CD4-positive, alpha-beta T cell treated with Interleukin-4 for 4 hours (primary cell): ENCODE measurements at places on chromosomes 1 and 21.

DNA sequence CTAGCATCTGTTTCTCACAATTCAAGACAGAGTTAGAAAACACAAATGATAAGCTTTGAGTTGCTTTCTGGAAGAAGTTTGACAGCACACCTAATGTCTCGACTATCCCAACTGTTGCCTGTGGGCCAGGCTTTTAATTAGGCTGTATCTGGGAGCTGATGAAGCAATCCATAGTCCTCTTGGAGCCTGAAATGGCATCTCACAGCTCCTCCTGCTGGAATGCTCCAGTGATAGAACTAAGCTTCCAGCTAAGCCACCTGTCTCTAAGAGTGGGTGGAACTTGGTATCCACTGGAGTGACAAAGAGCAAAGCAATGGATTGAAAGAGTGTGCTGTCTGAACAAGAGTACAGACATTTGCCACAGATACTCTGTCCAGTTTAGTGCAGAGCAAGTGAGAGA is 605.3 kb upstream of the NR5A2 start:
- DNase-seq, result no peak

- no peak for DNase-seq
Observed at GRCh38 chr1:10495952-10496351, 21.2 kb downstream of the PEX14 start.

GRCh38 chr1:80847904-80848303 is 952.8 kb upstream of the ADGRL2 start:
- no peak for DNase-seq

DNA sequence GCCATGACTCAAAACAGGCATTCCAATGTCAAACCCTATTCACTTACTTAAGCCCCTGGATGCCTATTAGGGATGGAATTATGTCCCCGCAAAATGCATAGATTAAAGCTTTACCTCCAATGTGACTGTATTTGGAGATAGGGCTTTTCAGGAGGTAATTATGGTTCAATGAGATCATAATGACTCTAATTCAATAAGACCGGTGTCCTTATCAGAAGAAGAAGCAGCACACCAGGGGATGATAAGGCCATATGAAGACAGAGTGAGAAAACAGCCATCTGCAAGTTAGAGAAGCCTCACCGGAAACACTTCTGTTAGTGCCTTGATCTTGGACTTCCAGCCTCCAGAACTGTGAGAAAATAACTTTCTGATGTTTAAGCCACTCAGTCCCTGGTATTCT is 1131.8 kb upstream of the TMPRSS15 start:
- no peak for DNase-seq

- peak; percentile 38 for DNase-seq
Observed at GRCh38 chr1:112904071-112904830, 51.7 kb downstream of the SLC16A1 start.

DNA sequence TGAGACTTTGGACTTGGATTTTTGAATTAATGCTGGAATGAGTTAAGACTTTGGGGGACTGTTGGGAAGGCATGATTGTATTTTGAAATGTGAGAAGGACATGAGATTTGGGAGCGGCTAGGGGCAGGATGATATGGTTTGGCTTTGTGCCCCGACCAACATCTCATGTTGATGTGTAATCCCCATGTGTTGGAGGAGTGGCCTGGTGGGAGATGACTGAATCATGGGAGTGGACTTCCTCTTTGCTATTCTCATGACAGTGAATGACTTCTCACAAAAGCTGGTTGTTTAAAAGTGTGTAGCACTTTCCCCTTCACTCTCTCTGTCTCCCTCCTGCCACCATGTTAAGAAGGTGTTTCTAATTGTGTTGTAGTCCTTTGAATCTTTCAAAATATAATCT is 9.3 kb upstream of the PHGDH start:
- no peak for DNase-seq

DNA sequence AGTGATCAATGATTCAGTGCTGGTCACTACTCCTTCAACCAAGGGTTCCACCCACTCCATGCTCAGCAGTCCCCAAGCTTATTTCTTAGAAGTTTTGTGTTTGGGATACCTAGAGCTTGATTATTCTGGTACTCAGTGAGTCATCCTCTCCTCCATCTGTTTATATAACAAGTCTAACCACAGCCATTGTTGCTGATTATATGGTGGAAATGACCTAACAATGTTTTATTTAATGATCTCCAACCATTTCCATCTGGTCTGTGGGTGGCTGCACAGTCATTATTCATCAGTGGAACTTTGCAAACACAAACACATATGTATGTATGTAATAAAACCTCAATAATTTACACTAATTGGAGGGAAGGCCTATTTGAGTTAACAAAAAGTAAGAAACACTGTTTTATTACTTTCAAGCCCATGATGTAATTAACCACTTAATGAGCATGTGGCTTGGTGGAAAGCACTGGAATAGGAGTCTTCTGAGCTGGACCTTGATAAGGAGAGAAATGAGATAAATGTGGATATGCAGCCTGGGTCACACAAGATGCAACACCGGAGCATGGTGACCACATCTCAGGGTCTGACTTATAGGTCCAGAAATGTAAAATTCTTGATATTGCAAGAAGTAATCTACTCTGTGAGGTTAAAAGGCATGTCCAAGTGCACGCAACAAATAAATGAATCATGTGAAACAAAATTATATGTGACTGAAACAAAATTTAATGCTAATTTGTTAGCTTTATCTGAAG is 99.0 kb upstream of the WLS start:
- no peak for DNase-seq

GRCh38 chr1:81974883-81975555 is 174.3 kb downstream of the ADGRL2 start:
- DNase-seq, result no peak

DNA sequence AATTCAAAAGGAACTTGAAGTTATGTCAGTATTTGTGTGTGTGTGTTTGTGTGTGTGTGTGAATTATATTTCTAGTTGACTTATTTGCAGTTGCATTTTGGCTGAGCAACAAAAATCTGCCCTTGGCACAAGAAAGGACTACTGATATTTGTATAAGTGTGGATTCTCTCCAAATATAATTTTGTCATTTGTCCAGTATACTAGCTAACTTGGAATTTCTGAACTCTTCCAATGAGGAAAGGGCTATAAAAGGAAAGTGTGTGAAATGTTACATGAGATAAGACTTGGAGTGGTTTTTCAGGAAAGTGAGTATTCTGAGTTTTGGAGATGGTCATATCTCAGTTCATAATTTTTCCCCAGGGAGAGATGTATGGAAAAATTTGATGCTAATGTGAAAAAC is 1384.1 kb upstream of the B3GALT2 start:
- DNase-seq, result no peak

DNA sequence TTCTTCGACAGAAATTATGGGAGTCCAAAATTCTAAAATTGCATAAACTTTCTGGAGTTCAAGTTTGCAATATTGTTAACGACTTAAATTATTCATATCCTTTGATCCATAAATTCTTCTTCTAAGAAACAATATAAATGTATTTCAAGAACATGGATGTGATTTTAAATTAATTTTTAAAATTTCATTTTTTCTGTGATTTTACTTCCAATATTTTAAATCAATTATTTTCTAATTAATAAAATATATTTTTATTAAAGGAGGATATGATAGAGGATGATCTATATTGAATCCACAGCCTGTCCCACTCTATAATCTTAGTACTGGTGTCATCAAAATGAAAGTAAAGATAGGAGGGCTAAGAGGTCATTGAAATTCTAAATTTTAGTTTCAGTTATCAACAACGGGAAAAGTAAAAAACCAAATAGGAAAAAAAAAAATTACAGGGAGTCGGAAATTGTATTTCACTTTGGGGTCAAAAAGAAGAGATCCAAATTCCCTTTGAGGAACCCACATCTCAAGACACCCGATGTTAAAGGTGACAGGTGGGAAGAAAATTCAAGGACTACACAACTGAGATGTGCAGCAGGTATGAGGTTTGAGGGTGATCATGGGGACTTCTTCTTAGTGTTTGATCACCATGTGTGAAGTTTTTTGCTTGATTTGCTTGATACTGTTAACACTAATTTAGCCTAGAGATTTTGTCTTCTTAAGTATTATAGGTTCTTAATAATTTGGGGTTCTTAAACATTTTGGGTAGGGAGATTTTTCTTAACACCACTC is 154.8 kb upstream of the RGS18 start:
- no peak for DNase-seq

DNA sequence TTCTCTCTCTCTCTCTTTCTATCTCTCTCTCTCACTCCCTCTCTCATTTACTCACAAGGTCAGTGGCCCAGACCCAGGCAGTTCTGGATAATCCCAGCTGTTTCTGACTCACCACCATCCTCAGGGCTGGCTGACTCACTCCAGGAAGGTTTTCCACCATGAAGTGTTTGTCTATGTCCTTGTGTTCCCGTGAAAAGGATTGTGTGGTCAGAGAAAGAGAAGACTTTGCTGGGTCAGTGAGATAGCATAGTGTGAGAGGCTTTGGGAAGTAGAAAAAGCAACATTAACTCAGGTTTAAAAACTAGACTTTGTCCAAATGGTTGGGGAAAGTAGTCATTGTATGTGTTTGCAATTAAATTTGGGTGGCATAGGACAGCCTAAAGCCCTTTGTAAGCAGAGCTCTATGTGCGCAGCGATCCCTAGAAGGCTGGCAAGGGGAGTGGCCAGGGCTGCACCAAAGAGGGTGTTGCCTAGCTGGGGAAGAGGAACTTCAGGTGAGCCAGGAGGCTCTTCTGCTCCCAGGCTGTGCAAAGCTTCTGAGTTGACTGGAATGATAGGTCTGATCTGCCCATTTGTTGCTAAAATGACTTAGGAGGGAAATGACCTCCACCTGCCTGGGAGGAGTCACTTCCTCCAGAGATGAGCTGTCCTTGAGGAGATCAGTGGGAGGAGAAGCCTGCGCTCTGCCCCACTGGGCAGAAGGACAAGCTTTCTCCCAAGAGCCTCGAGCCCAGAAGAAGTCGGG is 4.9 kb upstream of the CAPN2 start:
- DNase-seq, result no peak

DNA sequence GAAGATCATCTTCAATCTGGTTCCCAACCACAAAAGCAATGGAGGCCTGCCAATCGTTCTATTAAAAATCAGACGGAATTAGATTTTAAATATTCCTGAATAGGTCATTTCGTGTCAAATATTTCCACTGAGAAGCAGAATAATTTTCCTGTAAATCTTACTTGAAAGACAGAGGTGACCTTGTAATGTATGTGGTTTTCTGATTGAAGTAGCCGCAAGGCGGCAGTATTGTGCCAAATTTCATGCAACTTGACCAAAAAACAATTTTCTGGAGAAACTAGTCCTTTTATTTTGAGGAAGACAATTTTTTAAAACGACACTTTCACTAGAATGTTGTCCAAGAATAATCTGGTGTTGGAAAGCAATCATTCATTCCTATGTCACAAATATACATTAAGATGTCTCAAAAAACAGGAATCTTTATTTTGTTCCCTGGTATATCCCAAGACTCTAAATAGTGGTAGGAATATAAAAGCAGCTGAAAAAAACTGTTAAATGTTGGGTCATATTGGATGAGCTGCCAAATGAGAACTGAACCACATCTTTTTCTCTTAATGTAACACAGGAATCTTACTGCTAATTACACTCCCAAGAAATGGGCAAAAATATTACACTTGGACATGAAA is 33.6 kb downstream of the SPAG17 start:
- DNase-seq, result peak; percentile 5

- DNase-seq, result peak; percentile 41
Observed at GRCh38 chr1:84365225-84366221, 32.8 kb upstream of the DNASE2B start.

GRCh38 chr1:247175458-247175857 is 3.6 kb upstream of the ZNF124 start:
- DNase-seq, result no peak

DNA sequence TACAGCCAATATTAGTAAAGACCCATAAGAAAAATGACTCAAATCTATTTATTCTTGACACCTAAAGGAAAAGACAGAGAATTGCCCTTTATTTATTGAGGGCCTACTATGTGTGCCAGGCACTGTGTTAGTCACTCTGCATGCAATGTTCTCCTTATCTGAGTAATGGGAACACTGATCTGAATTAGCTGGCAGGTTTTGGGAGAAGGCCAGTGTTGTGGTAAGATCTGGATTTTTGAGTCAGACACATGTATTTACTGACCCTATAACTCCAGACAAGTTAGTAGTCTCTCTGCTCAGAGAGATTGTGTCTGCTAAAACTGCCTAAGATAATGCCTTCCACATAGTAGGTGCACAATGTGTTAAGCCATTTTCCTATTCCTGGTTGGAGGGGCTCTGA is 17.3 kb downstream of the LCE4A start:
- no peak for DNase-seq

DNA sequence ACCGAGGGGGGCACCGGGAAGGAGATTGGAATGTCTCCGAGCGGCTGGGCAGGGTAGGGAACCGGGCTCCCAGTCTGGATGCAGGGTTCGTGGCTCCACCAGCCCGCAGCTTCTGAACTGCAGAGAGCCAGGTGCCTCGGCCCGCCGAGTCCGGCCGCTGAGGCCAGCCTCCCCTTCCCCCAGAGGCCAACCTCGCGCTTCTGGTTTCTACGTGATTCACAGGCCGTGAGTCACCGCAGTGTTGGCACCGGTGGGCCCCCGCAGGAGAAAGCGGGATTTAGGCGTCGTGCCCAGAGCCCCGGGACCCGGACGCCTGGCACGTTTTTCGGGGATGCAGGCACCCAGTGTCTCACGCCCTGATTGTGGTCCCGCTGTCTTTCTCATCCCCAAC is 458 bp downstream of the CRABP2 start:
- no peak for DNase-seq

- no peak for DNase-seq
Observed at GRCh38 chr1:101299141-101299540, 62.3 kb downstream of the S1PR1 start.

DNA sequence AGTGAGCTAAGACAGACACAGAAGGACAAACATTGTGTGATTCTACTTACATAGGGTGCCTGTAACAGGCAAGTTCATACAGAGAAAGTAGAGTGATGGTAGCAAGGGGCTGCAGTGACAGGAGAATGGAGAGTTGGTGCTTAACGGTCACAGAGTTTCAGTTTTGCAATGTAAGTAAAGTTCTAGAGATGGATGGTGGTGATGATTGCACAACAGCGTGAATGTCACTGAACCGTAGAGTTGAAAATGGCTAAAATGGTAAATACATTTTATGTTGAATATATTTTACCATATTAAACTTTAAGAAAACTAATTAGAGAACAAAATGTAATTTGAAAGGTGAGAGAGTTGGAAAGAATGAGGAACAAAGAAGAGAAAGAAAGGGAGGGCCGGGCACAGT is 8.7 kb downstream of the CFAP107 start:
- DNase-seq, result no peak

DNA sequence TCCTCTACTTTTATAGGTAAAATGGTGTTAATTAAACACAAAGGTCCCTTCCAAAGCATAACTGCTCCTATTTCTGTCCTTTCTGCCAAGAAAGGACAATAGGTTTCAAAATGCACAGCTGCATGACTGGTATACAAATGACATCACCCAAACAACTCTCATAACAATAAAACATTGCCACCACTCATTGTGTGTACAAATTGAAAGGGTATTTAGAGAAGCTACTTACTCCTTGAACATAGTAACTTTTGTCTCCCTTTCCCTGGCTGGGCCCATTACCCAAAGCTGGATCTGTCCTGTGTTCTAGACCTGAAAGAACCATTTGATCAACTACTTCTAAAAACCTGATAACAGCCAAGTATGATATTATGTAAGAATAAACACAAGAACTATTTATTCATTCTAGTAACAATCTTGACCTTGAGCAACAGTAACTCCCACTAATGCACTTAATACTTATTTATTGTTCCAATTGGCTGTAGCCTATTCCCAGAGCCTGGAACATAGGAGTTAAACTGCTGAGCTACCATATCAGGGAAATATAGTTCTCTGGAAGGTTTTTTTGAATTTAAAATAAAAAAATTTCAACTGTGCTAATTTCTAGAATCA is 38.2 kb downstream of the TTLL7 start:
- DNase-seq, result no peak
